ENCODE measurements at places on chromosomes 7 and 10.

- DNase-seq = no peak
Measured at GRCh38 chr7:127876393-127876792, 154.8 kb downstream of the LRRC4 start.

- no peak for DNase-seq
Measured at GRCh38 chr10:43809211-43809930, 160.7 kb upstream of the ZNF32 start.

- no peak for DNase-seq
Measured at GRCh38 chr10:53109320-53109719, 336.7 kb upstream of the MBL2 start.

GRCh38 chr7:22582863-22583622, 83.1 kb upstream of the STEAP1B start:
- no peak for DNase-seq

- DNase-seq = no peak
Measured at GRCh38 chr10:60576130-60577069, 186.7 kb upstream of the ANK3 start.

GRCh38 chr10:99329554-99330346, 594 bp downstream of the CNNM1 start:
- DNase-seq = peak; percentile 12

- DNase-seq = no peak
Measured at GRCh38 chr7:112347088-112347487, 103.2 kb upstream of the IFRD1 start.

GRCh38 chr7:101636822-101637623, 7.9 kb upstream of the MYL10 start:
- no peak for DNase-seq

- DNase-seq = no peak
Measured at GRCh38 chr7:32564542-32564941, 69.3 kb downstream of the AVL9 start.

- DNase-seq = no peak
Measured at GRCh38 chr10:22693371-22693784, 21.0 kb downstream of the PIP4K2A start.

DNA sequence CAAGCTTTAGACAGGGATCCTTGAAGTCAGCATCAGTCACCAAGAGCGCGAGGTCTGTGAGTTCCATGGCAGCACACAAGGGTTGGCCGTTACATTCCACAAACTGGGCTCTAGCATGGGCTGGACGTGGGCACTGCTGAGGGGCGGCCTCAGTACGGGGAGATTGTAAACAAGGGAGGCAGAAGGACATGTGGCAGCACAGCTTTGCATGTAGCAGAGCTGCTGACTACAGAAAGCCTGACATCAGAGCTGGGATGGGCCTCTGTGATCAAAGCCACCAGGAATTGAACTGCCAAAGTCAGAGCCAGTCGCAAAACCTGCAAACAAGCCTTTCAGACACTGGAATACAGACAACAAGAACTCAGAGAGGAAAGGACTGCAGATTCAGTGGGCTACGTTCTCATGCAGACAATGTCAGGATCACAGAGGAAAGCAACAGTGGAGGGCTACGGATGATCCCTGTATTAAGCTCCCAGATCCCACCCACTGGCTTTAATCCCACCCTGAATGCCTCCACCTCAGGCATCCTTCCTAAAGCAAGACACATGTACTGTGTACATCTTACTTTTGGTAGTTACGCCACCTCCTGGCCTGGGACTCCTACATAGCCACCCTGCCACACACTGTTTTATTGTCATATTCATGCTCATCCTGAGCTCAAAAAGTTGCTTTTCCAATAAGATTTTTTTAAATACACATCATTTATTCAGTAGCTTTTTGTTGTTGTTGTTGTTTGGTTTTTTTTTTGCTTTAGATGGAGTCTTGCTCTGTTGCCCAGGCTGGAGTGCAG, 291.1 kb upstream of the IMMP2L start:
- no peak for DNase-seq

GRCh38 chr10:95820363-95820762, 64.4 kb downstream of the ENTPD1 start:
- no peak for DNase-seq

DNA sequence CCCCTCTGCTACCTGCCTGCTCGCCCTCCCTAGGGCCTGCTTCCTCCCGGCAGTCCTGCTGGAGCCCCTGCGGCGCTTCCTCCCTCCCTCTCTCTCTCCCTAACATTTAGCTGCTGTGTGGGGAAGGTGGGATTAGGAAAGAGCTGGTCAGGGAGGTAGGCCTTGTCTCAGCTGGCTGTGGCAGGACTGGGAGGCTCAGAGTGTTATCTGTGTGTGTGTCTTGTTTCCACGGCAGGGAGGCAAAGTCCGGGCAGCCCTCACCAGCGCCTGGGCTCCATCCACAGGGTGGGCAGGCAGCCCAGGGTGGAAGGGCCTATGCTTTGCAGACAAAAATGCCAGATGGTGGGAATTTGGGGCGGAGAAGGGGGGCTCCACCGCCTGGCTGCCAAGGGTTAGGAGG, 105.7 kb downstream of the RPS24 start:
- no peak for DNase-seq

GRCh38 chr10:44925811-44926750, 14.9 kb downstream of the TMEM72 start:
- no peak for DNase-seq

DNA sequence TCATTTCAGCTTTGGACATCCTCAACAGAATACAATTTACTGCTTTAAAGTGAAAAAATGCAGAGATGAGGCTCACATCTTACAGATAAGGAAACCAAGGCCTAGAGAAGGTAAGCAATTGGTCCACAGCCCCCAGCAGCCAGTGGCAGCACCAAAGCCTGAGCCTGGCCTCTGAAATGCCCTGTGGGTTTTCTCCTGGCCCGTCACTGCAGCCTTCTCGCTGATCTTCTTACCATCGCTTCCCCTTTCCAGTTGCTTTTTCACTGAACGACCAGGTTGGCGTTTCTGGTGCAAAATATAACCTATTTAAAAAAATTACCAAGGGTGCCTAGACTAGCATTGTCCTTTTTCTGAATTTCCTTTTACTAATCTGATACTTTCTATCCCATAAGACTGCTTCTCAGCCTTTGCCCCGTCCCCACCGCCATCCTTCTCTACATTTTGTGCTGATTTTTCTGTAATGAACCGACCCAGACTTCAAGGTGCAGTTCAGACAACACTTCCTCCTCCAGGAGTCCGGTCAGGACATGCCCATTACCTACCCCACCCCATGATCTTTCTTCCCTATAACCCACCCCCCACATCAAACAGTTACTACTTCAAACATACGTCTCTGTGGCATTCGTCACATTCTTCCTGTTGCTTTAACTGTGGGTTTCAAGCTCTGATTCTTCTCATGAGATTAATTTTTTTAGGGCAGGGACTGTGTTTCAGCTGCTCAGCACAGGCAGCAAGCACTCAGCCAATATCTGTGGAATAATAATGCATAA, 289.4 kb downstream of the DNAJB6 start:
- no peak for DNase-seq

DNA sequence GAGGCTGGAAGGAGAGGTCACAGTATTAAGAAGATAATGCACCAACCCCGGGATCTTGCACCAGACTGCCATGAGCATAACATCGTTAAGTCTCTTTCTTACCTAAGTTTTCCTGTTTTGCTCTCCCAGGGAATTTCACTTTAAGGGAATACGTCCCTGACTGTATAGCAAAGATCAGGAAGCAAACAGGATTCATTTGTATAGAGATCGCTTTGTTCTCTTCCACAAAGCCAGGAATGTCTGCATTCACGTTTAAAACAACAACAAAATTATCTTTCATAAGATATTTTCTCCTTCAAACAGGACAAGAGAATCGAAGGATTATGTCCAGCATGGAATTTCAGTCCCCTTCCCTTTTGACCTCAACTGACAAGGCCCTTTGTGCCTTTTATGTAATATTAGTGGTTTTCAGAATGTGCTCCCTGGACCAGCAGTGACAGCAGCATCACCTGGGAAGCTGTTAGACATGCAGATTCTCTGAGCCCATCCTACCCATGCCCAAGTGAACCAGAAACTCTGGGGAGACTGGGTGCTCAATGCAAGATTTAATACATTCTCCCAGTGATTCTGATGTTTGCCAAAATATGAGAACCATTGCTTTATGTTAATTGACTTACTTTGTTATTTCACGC, 286.3 kb downstream of the FGFR2 start:
- DNase-seq = no peak

GRCh38 chr10:76899490-76899889, 738.1 kb downstream of the KCNMA1 start:
- no peak for DNase-seq

DNA sequence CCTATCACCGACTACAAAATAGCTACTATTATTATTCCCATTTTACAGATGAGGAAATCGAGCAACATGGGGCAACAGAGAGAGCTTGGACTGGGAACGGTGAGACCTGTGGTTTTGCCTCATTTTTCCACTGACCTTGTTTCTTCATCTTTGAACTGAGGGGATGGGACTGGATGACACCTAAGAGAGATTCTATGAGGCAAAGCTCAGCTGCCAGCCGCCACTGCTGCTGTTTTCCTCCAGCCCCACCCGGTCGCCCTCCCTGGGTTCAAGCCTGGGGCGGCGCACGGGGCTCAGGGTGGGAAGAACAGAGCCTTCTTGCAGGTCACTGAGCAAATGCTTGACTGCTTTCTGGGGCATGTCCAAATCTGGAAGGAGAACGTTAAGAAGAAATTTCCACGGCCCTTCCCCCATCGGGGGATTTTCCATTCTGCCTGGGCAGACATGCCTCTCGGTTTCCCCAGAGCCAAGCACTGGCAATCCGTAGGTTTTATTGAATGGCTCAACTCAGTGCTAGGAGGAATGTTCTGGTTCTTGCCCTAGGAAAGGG, 12.3 kb downstream of the DDIT4 start:
- DNase-seq = no peak

GRCh38 chr7:15780271-15780670, 93.8 kb upstream of the MEOX2 start:
- no peak for DNase-seq

- DNase-seq = no peak
Measured at GRCh38 chr7:157760004-157760730, 423.4 kb downstream of the DNAJB6 start.

GRCh38 chr10:102605712-102606111, 38.6 kb upstream of the TRIM8 start:
- DNase-seq = no peak

GRCh38 chr10:118955951-118956801, 73.3 kb upstream of the NANOS1 start:
- no peak for DNase-seq

DNA sequence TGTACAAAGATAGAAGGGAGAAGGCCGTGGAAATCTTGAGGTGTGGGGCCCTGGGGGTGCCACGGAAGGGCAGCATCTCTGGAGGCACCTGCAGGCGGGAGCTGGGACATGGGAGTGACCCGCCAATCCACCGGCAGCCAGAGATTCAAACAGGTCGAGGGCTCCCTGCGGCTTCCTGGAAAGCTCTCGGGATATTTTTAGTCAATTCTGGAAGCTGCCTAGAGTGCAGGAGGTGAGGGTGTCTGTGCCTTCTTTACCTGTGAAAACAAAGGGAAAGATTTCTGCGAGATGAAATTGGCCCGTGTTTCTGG, 16.6 kb downstream of the MNX1 start:
- DNase-seq = no peak

DNA sequence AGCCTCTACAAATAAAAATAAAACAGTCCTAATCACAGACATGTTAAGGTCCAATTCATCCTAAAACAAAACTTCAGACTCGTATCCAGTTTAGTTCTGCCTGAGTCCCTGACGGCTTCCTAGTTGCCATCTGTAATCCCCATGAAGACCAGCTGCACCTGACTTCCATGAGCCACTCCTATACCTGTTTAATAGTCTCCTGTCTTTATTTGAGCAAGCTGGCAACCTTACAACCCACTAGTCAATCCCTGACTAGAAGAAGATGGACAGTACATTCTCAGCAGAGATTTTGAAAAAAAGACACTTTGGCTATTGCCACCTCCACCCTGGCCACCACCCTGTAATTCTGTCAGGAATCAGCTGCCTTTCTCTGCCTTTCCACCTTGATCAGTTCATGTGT, 197.7 kb downstream of the HIBADH start:
- no peak for DNase-seq
